ENCODE measurements at places on chromosomes 11 and 22.

GRCh38 chr11:10674911-10675440, 18.6 kb downstream of the IRAG1 start:
- DNase-seq, result no peak

DNA sequence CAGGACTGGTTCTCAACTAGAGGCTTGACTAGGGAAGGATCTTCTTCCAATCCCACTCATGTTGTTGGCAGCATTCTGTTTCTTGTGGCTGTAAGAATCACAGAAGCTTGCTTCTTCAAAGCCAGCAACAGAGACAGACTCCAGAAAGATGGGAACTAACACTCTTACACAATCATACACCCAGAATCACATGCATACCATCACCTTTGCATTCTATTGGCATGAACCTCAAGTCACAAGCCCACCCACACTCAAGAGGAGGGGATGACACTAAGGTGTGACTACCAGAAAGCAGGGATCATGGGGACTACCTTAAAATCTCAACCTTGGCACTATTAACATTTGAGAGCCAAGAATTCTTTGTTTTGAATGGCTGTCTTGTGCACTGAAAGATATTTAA, 13.6 kb upstream of the PANX3 start:
- no peak for DNase-seq

- no peak for DNase-seq
These were observed 152.5 kb upstream of the NAV2 start for GRCh38 chr11:19560156-19560555.

GRCh38 chr11:131274233-131274632, 96.2 kb upstream of the NTM start:
- DNase-seq, result no peak

- no peak for DNase-seq
These were observed 71.1 kb downstream of the CCDC73 start for GRCh38 chr11:32723332-32723731.

DNA sequence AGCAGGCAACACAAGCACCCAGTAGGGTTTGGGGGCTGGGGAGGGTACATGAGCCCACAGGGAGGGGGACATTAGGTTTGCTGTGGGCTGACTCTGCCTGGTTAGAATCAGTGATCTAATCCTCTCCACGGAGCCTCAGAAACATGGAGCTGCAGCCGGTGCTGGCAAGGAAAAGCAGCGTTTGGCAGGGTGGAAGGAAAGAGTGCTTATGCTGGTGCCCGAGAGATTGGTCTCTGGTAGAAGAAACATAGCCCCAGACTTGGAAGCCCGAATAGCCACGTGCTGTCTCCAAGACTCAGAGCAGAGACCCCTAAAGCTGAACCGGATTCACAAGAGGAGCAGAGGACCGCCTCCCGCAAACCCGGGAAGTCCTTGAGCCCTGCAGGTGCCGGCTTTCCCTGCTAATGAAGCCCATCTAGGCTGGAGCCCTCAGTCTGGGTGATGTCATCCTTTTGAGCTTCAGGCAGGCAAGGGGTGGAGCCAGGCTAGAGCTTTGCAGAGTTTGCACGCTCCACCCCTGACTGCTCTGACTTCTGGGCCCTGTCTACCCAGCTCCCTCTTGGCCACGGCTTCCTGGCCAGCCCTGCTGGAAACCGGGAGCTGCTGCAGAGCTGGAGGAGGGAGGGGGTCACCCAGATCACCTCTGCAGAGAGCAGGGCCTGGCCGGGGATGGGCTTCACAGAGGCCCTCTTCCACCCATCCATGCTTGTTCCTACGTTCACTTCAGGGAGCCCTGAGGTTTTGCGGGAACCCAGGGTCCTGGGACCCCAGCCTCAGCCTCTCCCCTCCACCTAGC, 35.0 kb upstream of the JAM3 start:
- peak; percentile 76 for DNase-seq
